SJCRH30 (cell line): ENCODE measurements at places on chromosomes 2 and 18.

DNA sequence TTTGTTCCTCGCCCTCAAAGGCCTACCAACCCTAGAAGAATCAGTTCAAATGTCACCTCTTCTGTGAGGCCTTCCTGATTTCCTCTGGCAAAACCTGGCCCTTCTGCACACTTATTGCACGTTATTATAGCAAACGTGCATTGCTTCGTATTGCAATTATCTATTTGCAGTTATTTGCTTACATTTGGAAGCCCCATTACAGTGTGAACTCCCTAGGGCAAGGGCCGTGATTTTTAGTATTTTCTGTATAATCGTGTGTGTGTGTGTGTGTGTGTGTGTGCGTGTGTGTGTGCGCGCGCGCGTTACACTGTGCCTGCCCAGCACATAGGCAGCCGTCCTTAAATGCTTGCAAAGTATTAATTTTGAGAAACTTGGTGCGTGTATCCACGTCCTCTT is 460 bp upstream of the SEMA4F start:
- no peak for DNase-seq

DNA sequence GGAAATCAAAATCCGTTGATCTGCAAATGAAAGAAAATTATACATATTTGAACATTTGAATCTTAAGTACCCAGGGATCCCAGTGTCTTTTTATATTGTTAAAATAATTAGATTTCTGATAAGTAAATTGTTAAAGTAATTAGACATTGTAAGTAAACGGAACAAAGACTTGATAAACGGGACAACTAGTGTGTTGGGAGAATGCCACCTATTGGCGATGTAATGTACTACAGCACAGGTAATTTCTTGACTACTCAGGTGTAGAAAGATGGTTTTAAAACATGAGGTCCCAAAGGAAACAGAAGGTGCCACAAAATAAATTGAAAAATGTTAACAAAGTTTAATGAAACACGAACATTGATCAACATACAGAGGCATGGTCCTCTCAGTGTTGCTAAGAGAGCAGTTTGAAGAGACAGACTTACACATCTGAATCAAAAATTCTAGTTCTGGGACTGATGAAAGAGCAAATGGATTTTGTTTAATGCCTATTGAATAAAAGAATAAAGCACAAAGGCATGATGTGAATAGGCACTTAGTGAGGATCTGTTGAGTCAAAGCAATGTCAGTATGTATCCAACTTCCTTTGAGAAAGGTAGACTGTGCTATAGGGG is 103.4 kb upstream of the RASGRP3 start:
- DNase-seq: no peak

GRCh38 chr2:66575625-66576310 is 140.8 kb downstream of the MEIS1 start:
- no peak for DNase-seq

DNA sequence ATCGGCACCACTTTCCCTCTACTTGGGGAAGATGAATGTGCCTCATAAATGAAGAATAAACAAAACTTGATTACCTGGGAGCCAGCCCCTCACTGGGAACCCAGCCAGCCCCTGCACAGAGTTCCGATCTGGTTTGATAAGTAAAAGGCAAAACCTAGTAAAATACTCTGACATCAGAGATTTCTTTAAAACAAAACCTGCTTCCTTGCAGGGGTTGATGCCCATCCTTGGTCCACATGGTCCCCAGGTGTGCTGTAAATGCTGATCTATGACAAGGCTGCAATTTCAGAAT is 218.8 kb upstream of the APCDD1 start:
- DNase-seq: no peak

GRCh38 chr2:26561918-26562810 is 79.0 kb downstream of the CIB4 start:
- DNase-seq: peak; percentile 71

GRCh38 chr2:239292959-239293774 is 107.7 kb downstream of the HDAC4 start:
- no peak for DNase-seq

DNA sequence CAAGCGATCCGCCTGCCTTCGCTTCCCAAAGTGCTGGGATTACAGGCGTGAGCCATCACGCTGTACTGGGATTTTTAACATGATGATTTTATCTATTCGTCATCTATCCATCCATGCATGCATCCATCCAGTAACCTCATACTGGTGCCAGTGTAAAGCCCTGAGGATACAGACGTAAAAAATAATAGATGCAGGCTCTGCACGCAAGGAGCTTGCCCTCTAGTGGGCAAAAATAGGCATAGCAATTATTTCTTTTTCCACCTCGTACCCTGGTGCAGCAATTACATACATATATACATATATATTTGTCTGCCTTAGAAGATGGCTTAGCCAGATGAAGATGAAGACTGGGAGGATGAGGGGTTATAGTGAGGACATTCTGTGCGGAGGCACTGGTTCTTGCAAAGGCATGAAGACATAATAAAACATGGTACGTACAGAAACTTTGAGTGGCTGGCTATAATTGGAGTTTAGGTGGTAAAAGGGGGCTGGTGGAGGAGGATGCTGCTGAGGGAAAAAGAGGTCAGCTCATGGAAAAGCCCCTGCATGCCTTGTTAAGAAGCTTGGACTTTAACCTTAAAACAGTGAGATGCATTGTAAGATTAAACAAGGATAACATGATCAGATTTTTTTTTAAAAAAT is 19.6 kb upstream of the RPIA start:
- DNase-seq: peak; percentile 22

- DNase-seq: no peak
Observed at GRCh38 chr2:144836635-144837350, 316.9 kb upstream of the ZEB2 start.

DNA sequence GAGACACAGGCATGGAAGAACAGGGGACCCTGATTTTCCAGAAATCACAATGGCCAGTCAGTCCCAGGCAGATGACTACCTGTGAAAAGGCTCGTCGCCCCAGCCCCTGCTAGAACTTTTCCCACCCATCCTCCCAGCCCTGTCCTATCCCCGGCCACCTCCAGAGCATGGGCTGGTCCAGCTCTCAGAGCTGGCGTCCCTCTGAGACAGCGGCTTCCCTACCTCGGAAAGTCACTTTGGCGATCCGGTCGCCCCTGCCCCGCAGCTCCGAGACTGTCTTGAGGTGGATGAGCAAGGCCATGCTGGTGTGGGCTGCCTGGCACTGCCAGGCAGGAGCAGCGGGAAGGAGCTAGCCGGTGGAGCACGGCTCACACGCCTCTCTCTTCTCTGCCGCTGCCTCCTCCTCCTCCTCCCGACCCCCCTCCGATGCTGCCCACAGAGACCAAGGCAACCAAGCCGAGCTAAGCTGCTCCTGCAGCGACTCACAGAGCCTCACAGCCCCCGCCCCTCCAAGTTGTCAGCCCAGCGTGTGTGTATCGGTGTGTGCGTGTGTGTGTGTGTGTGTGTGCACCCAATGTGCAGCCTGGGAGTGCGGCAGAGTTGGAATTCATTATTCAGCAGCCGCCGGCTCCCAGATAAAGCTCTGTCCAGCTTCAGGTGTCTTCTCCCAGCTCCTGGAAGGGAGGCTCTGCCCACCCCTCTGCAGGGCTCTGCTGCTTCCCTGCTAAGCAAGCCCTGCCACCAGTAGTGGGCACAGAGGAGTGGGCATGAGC is 80.5 kb upstream of the OTOF start:
- no peak for DNase-seq

- no peak for DNase-seq
Observed at GRCh38 chr2:52956118-52956517, 811.5 kb upstream of the CHAC2 start.

DNA sequence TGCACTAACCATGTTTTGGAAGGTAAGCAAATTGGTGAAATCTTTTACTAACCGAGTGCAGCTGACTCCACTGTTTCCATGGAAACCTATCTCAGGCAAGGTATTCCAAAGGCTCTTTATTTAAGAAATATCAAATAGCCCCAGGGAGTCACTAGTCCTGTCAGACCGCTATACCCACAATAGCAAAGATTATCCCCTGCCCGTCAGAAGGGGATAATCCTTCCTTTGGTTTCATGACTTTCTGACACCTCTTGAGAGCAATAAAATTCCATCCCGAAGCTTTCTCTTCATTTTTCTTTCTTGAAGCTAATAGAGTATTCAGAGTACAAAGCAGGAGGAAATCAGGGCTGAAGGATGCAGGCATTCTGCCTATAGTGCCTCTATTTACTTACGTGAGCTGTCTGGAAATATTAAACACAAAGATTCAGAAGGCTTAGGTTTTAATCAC is 34.7 kb upstream of the MAP2 start:
- peak; percentile 13 for DNase-seq

GRCh38 chr2:186713691-186714090 is 19.8 kb downstream of the FAM171B start:
- no peak for DNase-seq

GRCh38 chr2:44952143-44952805 is 10.8 kb downstream of the SIX3 start:
- DNase-seq: no peak

DNA sequence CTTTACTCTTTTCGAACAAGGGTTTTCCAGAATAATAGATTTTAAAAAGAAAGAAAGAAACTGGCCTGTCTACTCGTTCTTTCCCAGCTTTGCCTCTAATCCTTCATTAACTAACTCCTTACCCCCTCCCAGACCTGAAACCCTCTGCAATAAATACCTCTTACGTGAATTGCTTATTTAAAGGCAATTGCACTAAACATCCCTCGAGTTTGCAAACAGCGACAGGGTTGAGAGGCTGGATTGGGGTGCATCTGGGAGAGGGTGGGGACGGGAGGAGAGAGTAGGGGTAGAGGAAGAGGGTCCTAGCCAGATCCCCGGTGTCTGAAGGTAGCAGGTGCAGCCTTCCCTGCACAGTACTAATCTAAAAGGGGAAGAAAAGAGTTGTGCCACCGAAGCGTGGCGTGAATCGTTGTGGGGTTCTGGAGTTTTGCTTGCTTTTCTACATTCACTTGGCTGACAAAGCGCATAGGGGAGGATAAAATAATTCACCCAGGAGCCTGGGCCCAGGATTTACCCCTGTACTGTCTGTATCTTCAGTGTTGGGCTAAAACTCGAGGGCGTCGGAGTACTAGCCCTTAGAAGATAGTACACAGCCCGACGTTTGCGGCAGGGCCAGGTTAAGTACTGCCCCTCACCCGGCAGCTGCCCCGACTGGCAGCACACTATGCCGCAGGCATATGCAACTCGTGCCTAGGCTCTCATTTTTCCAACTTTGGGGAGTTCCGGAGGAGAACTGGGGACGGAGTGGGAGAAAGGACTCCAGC is 1.9 kb upstream of the NEUROD1 start:
- no peak for DNase-seq

DNA sequence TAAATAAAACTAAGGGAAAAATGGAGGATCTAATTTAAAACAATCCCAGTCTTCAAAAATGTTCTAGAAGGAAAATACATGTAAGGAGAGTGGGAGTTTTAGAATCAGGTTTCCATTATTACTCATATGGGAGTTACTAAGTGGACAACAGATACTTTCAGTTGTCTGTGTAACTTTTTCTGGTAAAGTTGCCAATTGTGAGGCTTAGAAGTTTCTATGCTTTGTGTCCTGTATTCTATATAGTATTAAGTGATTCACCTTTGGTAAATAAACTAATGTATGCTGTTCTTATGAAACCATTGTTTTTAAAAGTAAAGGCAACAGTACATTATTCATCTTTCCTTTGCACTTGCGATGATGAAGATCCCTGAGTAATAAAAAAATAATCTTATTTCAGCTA is 274.9 kb downstream of the NR4A2 start:
- DNase-seq: no peak

- no peak for DNase-seq
Observed at GRCh38 chr2:39484206-39484605, 47.1 kb upstream of the MAP4K3 start.

DNA sequence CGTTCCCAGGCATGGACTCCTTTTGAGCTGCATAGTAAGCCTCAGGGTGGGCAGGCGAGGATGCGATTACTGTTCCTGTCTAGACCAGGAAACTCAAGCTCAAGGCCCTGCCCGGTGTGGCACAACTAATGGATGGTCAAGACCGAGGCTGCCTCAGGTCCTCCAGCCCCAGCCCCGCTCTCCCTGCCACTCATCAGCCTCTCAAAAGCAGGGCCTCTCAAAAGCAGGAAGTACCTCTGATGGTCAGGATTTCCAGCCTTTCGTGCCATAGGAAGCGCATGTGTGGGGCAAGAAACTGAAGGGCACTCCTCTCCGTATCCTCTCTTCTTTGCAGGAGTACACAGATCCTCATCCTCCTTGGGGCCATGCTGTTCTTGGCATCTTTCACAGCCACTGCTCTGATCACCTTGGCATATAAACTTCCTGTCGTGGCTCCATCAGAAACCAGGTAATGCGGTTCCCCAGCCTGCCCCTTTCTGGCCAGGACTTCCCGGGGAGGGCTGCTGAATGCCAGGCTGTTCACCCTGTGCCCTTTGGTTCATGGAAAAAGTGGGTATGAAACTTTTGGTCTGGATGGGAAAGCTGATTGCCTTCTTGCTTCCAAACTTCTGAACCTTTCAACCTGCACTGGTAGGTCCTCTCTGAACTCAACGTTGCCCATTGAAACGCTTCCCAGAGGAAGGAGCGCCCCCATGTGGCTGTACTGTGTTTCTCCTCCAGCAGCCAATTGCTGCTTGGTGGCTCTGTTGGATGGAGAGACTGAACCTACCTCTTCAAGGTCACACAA is 82.8 kb upstream of the SEC11C start:
- DNase-seq: peak; percentile 62

GRCh38 chr2:10584843-10585475 is 104.8 kb downstream of the NOL10 start:
- peak; percentile 62 for DNase-seq

- peak; percentile 32 for DNase-seq
Observed at GRCh38 chr2:111534910-111535352, 349.1 kb downstream of the ANAPC1 start.

GRCh38 chr2:217420854-217421253 is 561.0 kb upstream of the TNP1 start:
- DNase-seq: no peak

DNA sequence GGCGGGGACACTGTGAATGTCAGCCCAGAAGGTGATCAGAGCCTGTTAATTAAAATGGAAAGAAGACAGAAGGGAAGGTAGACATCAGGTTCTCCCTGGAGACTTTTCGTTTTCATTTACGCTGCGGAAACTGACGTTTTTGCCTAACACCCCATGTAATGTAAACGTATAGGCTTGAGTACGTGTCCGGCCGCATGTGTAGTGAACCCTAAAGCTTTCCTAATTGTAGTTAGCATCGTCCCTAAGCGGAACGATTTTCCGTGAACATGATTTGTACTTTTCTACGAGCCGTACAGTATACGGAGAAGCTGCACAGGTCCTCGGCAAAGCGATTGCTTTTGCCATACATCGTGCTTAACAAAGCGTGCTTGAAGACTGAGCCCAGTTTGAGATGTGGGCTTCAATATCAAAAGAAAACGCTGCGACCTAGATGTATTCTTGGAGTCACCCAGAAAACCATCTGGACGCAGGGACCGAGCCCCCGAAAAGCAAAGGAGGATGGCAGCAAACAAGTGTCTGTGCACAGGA is 284 bp downstream of the TIMM21 start:
- DNase-seq: no peak

DNA sequence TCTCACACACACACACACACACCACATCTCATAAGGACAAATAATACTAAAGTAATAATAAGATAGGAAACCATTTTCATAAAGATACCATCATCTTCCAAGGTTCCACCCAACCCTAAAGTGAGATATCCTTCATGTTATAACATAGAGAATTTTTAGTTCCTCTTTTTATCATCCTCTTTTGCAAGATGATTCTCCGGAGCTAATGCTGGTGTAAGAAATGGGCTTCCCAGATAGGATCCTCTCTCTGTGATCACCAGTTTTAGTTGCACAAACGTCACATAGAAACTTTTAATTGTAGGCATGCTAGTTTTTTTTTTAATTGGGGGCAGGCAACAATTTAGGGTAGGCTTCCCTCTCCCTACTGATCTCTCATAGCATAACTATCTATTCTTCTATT is 49.6 kb downstream of the ARHGAP25 start:
- DNase-seq: no peak
